ENCODE measurements at places on chromosomes 3 and 15. TPM values are rescaled to one million over a fixed set of nuclear protein-coding genes. Genes with fewer than 3 reads are reported as not detected.

Gene CRABP1
- total RNA-seq, result not detected

Gene LRCH3
- 52.0 TPM for total RNA-seq

Gene SOX14
- total RNA-seq, result not detected

Gene UBAP1L
- 5.4 TPM for total RNA-seq

Gene RTP4
- total RNA-seq, result 8.4 TPM

Gene IL17RD
- total RNA-seq, result 18.9 TPM

Gene TGM4
- not detected for total RNA-seq

Gene NLGN1
- total RNA-seq, result 19.4 TPM

Gene ERICH6
- 0.19 TPM for total RNA-seq

Gene STAC
- total RNA-seq, result 6.2 TPM

Gene GNAT1
- not detected for total RNA-seq

Gene MUC4
- total RNA-seq, result 0.19 TPM

Gene SLC28A1
- total RNA-seq, result 12.8 TPM

Gene PLA2G4E
- not detected for total RNA-seq

Gene LRRIQ4
- not detected for total RNA-seq

Gene LMAN1L
- not detected for total RNA-seq

Gene C3orf22
- total RNA-seq, result not detected

Gene AQP9
- 1.4 TPM for total RNA-seq

Gene ZNF502
- 6.0 TPM for total RNA-seq

Gene USP50
- total RNA-seq, result 1.1 TPM

Gene CFAP100
- not detected for total RNA-seq

Gene SCAANT1
- not detected for total RNA-seq

Gene GUCA1C
- total RNA-seq, result not detected

Gene THPO
- 0.85 TPM for total RNA-seq

Gene MEF2A
- total RNA-seq, result 82.2 TPM

Gene ARMC8
- total RNA-seq, result 47.3 TPM

Gene TUSC7
- not detected for total RNA-seq

Gene MON1A
- 7.4 TPM for total RNA-seq

Gene SLC9C1
- 1.2 TPM for total RNA-seq

Gene MAGI1
- 42.8 TPM for total RNA-seq

Gene SPCS1
- total RNA-seq, result 124 TPM

Gene LDHAL6B
- not detected for total RNA-seq

Gene CCR2
- total RNA-seq, result 8.1 TPM

Gene ACP3
- 67.8 TPM for total RNA-seq

Gene PPP1R14D
- total RNA-seq, result not detected

Gene SPRED1
- total RNA-seq, result 36.2 TPM

Gene LIPC
- total RNA-seq, result 9.9 TPM

Gene AMOTL2
- total RNA-seq, result 83.5 TPM
